Naive thymus-derived CD4-positive, alpha-beta T cell (primary cell): ENCODE measurements at places on chromosomes 3 and 15. TPM values are rescaled to one million over a fixed set of nuclear protein-coding genes. Genes with fewer than 3 reads are reported as not detected.

The PLCH1 gene
- total RNA-seq = not detected

DNA sequence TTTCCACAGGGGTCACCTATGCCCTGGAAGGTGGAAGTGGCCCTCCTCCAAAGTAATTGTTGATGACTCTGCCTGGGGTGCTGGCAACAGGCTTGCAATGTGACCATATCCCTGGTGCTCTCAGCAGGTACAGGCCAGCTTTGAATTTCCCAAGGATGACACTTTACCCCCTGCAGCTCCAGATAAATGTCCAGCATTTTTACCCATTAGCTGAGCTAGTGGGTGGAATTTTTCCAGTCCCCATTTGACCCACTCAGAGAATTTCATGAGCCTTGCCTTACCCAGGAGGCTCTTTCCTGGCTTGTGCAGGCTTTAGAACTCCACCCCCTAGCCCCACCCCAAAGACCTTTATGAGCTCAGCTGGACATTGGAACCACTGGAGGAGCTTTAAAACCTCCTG is 77.6 kb downstream of the ST8SIA2 start:
- DNase-seq = no peak
- H3K4me1 ChIP-seq = no peaks in the 10 kb centered on the region
- H3K4me3 ChIP-seq = no peak overlapping the region
- H3K36me3 ChIP-seq = no peaks in the 10 kb centered on the region
- no peaks in the 10 kb centered on the region for H3K27me3 ChIP-seq
- no peak overlapping the region for H3K27ac ChIP-seq

- no peak for DNase-seq
- no peak overlapping the region for H3K27ac ChIP-seq
- H3K36me3 ChIP-seq = no peaks in the 10 kb centered on the region
- H3K4me3 ChIP-seq = no peak overlapping the region
- H3K27me3 ChIP-seq = no peaks in the 10 kb centered on the region
Measured at GRCh38 chr3:112633757-112634156, 7.2 kb downstream of the CCDC80 start.

The AP3B2 gene
- 0.89 TPM for total RNA-seq

DNA sequence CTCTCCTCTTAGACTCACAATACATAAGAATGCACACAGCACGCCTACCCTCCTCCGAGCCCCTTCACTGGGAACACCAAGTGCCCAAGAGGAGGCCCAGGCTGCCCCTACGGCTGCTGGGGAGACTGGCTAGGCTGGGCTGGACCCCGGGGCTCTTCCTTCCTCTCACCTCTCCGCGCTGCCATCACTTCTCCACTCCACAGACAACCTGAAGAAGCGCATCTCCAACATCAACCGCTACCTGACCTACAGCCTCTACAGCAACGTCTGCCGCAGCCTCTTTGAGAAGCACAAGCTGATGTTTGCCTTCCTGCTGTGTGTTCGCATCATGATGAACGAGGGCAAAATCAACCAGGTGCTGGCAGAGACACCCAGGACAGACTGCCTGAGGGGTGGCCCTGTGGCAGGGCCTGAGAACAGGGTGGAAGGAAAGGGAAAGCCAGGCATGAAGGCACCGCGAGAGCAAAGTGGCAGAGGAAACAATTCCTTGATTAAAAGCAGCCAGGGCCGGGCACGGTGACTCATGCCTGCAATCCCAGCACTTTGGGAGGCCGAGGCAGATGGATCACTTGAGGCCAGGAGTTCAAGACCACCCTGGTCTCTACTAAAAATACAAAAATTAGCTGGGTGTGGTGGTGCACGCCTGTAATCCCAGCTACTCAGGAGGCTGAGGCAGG is 51.6 kb downstream of the SEMA3G start:
- no peaks in the 10 kb centered on the region for H3K36me3 ChIP-seq
- no peaks in the 10 kb centered on the region for H3K27me3 ChIP-seq
- no peak overlapping the region for H3K4me3 ChIP-seq
- no peak for DNase-seq
- H3K27ac ChIP-seq = no peak overlapping the region

The NR1I2 gene
- 0.62 TPM for total RNA-seq

The ZNF501 gene
- 1.1 TPM for total RNA-seq
